ENCODE measurements at places on chromosomes 3 and 15.

GRCh38 chr15:69713726-69714559 lies 261.3 kb downstream of the RPLP1 start:
- DNase-seq = peak; percentile 44

GRCh38 chr3:46337911-46338310 lies 16.0 kb upstream of the CCR2 start:
- no peak for DNase-seq

DNA sequence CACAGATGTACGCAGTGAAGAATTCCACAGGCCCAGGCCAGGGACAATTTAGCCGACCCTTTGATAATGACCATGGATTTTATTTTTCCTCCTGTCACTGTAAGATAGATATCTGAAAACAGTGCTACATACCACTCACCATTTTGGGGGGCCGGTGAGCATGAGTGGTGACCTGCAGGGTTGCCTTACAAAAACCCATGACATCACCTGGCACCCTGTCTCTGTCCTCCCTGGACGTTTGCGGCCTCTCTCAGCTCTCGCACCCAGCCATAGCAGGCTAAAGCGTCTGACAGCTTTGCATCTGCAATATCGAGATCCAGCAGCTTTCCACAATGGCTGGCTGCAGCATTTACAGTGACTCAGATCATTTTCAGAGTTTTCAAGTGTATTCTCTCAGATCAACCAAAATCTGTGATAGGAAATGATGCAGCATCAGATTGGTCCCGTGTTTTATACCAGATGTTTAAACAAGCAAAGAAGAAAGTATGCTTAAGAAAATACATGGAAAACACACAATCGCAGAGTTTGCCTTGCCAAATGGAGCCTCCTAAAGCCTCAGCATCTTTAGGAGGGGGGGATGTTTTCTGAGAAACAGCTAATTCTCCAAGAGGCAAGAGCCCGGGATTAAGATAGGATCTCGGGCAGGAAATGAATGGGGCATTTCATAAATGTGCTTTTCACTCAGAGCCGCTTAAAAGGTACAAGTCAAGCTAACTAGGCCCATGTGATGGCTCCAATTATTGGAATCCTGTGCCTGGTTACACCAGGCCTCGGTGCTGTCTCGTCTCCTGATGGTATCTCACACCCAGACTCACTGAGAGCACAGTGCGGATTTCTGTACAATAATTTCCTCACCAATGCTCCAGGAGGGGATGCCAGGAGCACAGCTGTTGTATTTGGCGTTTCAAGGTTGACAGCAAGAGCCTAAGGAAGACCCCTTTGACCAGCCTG lies 257.3 kb downstream of the XXYLT1 start:
- no peak for DNase-seq

GRCh38 chr3:94990952-94991705 lies 928.3 kb downstream of the NSUN3 start:
- no peak for DNase-seq

- DNase-seq = no peak
Observed at GRCh38 chr3:115655761-115656282, 32.5 kb downstream of the GAP43 start.

DNA sequence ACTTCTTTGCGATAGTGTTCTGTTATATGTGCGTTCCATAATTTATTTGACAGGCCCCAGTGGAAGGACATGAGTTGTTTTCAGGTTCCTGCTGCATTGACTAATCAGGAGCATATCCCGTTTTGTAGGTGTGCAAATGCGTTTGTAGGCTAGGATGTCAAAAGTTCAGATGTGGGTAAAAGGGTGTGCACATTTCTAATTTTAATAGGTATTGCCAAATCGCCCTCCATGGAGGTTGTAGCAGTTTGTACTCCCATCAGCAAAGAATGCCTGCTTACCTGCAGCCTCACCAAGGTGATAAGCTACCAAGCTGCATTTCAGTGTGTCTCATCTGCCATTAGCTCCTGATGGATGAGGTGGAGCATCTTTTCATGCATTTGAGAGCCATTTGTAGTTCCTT lies 36.3 kb downstream of the KLF13 start:
- DNase-seq = no peak

- DNase-seq = no peak
Observed at GRCh38 chr3:86740751-86741150, 250.2 kb downstream of the VGLL3 start.

GRCh38 chr3:183503746-183504145 lies 51.8 kb downstream of the KLHL6 start:
- DNase-seq = no peak

All from stimulated activated CD8-positive, alpha-beta memory T cell treated with anti-CD3 and anti-CD28 coated beads, Interleukin-4, amount 100 ng/mL, for 1 hour (primary cell).